ENCODE measurements at places on chromosomes 1 and 21.

DNA sequence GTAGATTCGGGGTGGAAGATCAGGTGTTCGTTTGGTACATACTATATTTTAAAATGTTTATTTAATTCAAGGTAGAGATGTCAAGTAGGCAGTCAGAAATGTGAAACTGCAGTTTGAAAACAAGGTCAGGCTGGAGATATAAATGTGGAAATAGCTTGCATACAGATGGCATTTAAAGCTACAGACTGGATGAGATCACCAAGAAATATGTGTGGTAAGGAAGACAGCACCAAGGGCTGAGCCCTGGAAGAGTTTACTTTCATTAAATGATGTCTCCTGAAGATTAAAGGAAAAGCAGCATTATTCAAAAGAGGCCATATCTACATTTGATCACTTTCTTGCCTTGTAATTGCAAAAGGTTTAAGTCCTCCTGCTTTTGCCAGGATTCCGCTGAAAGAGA lies 271.3 kb downstream of the PTBP2 start:
- DNase-seq = peak; percentile 44

- no peak for DNase-seq
These were observed 120.9 kb upstream of the PPP2R5A start for GRCh38 chr1:212164095-212164872.

GRCh38 chr1:226369110-226369509 lies 38.8 kb downstream of the PARP1 start:
- no peak for DNase-seq

GRCh38 chr1:17683598-17683997 lies 71.5 kb upstream of the ACTL8 start:
- no peak for DNase-seq

GRCh38 chr1:161791904-161792655 lies 26.0 kb downstream of the ATF6 start:
- DNase-seq = no peak

GRCh38 chr1:203693721-203694120 lies 67.1 kb downstream of the ATP2B4 start:
- no peak for DNase-seq

- no peak for DNase-seq
These were observed 878 bp downstream of the MINDY1 start for GRCh38 chr1:151005729-151006319.

GRCh38 chr1:25109531-25109951 lies 122.8 kb downstream of the SYF2 start:
- no peak for DNase-seq

- DNase-seq = peak; percentile 77
These were observed 176.9 kb upstream of the LMO4 start for GRCh38 chr1:87151500-87152421.

DNA sequence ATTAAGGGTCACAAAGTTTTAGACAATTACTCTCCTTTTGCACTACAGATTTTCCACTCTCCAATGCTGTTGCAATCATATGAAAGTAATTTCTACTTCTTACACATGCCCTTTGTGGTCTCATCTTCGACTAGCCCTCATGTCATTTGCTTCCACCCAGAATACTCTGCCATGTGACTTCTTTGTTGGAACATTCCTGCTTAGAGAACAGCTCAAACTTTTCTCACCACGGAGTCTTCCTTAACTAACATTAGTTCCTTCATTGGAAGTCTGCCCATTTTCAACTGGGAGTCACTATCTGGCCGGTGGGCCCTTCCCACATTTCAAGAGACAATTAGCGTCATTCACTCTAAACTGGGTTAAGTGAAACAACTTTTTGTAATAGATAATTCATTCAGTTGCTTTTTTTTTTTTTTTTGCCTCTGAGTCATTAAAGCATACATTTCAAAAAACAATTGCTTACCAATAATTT lies 142.6 kb upstream of the PALMD start:
- peak; percentile 71 for DNase-seq

GRCh38 chr1:193404236-193404635 lies 217.8 kb upstream of the B3GALT2 start:
- no peak for DNase-seq

DNA sequence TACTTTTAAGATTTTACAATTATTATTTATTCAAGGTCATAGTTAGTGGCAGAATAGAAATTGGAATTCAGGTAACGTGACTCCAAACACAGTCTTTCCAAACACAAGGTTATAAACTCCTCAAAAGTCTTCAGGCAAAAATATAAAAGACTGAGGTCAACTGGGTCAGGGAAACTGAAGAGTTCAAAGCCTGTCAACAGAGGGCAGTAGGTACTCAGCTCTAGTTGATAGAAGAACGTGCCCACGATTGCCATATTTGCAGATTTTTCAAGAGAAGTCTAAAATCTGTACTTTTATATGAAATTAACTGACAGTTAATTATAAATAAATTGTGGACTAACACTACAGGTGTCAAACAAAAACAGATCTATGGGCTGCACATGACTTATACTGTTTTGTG lies 135.0 kb downstream of the LHX4 start:
- no peak for DNase-seq

- no peak for DNase-seq
These were observed 5.6 kb downstream of the RORC start for GRCh38 chr1:151825751-151826660.

GRCh38 chr1:85460555-85461088 lies 4.3 kb downstream of the DDAH1 start:
- no peak for DNase-seq

- no peak for DNase-seq
These were observed 311 bp downstream of the SPEN start for GRCh38 chr1:15847893-15848142.

DNA sequence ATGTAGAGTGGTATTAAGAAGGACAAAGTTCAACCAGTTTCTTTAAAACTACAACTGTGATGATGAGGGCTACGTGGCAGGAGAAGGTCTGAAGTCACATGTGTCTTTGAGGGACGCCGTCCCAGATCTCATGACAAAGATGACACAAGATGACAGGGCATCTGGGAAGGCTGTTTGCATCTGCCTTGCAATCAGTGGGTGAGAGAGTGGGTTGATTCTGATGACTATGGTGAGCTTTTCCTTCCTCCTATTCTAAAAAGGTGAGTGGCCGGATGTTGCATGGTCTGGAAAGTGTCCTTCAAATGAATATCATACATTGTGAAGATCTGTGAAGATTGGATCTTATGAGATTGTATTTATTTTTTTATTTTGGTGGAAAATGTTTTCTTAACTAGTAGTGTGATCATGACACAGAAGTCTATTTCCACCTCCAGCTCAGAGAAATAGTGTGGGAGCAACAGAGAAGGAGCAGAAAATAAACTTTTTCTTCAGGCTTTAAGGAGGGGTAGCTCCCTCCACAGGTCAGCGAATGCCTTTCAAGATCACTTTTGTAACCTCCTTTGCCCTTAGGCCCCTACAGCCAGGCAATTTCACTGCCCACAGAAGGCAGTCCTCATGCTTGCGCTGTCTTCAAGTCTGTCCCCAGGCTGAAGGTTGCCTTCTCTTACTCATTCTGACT lies 76.0 kb upstream of the ATF3 start:
- DNase-seq = no peak

GRCh38 chr1:11784256-11784992 lies 21.3 kb downstream of the MTHFR start:
- DNase-seq = no peak

DNA sequence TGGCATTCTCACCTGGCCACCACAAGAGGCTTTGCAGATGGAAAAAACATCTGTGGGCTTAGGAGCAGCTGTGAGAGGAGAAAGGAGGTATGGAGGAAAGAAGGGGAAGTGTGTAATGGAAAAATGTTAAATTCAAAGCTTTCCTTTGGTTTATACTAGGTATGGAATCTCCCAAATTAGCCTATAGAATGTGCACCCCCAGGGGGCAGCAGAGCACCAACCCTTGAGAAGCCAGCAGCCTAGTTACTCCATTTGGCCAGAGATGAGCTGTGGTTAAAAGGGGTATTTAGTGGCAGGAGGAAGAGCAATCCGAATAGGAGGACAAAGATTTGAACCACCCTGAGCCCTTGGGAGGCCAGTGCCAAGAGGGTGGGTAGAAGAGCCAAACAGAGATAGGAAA lies 97.5 kb upstream of the CTTNBP2NL start:
- peak; percentile 19 for DNase-seq

GRCh38 chr1:215825056-215825455 lies 258.0 kb downstream of the KCTD3 start:
- no peak for DNase-seq

DNA sequence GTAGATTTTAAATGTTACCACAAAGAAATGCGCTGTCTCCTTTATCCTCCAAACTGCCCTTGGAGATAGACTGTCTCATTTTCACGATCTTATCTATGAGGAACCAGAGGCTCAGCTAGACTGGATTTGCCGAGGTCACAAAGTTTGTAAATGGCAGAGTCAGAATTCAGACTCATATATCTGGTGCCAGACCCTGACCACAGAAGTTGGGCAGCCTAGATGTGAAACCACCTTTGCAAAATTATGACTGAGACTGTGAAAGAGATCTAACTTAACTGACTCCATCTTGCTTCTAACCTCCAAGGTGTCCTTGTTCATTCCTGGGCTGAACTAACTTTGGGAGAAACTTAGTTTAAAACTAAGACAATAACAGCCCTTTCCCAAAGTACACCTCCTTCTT lies 14.1 kb downstream of the CNR2 start:
- no peak for DNase-seq

DNA sequence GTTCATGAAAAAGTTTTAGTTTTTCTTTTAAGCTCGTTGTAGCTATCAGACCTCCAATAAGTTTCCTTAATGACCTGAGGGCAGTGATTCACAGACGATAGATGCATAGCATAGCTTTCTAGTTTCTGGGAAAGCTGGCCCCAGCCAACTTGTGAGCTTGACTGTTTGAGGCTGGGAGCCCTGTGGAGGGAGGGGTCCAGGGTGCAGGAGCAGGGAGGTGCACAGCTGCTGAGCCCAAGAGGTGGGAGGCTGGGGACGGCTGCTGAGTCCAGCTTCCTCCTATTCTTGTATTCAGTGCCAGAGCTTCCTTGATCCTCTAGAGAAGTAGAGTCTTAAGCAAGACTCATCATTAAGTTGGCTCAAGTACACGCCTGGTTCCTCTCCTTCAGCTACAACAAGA lies 11.0 kb upstream of the AVPR1B start:
- no peak for DNase-seq

DNA sequence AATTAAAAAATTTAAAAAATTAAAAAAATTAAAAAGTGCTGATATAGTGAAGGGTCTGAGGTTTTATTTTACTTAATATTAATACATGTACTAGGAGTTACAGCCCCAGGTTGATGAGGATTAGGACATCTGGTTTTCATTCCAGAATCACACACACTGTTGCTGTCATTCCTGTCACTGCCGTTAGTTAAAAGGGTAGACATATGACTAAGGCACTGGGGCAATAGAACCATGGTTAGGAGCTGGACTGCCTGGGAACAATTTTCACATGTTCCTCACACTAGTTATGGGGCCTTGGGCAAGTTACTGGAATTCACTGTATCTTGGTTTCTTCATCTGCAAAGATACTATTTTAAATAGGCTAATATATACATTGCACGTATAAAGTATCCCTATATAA lies 191.8 kb upstream of the DPYD start:
- no peak for DNase-seq

GRCh38 chr1:8009043-8010002 lies 16.8 kb downstream of the ERRFI1 start:
- DNase-seq = peak; percentile 35

DNA sequence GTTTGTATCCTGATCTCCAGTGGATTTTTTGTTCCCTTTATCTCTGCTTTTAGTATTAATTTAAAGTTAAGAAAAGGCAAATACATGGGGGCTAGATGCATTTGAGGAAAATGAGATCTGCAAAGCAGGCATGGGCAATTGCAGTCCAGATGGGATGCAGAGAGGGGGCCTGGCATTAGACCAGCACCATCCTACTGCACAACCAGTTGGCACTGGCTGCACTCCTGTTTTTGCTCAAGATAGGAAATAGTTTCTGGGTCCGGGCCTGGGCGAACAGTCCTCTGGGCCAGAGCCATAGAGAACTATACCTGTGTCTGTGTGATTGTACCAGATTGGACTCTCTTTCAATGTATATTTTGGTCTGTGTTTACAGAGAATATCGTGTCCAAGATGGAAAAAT lies 34.0 kb upstream of the LEPR start:
- no peak for DNase-seq

DNA sequence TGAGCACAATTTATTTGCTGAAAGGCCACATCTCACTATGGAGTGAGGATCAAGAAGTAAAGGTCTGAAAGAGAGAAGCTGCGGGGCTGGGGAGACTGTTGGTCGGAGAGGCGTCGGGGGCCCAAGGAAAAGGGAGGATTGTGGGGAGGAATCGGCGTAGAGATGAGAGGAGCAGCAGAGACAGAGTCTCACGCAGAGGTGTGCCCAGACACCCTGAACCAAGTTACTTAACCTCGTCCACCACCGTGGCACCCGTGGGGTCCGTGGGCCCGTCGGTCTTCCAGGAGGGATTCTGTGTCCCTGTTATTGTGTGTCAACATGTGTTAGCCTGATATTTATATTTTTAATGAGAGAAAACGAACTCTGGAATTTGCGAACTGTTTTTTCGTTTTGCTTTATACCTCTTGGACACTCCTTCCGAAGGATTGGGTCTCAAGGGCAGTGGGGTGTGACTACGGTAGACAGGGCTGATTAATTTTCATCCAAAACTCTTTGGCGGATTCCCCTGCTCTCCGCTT lies 3.8 kb upstream of the NBPF1 start:
- DNase-seq = no peak

DNA sequence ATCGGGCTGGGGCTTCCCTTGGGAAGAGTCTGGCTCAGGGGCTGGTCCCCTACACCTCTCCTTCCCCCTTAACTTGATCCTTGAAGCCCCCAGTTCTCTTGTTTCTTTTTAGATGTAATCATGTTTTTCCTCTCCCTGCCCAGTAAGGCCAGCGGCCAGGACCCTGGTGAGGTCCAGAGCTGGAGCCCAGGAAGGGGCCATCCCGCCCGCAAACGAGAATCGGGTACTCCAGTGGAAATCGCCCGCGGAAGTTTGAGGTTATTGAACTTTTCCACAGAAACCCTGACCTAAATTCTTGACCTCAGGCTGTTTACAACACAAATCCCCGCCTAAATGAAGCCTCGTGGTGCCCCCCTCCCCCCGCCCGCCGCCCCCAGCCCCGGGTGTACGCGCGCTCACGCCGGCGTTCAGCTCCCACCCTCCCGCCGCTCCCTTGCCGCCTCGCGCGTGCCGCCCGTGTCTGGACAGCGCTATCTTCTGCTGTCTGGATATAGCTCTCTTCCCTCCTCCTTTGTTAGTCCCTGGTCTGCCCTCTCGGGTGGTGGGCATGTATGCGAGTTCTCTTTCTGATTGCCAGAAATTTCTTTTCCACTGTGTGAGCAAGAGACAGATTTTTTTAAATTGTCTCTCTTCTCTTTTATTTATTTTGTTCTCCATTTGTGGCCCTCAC lies 165.9 kb upstream of the CACNA1E start:
- no peak for DNase-seq
